ENCODE measurements at places on chromosomes 16 and 17.
A peak's percentile ranks its signal among the peaks of the same experiment; 100 is the strongest.

DNA sequence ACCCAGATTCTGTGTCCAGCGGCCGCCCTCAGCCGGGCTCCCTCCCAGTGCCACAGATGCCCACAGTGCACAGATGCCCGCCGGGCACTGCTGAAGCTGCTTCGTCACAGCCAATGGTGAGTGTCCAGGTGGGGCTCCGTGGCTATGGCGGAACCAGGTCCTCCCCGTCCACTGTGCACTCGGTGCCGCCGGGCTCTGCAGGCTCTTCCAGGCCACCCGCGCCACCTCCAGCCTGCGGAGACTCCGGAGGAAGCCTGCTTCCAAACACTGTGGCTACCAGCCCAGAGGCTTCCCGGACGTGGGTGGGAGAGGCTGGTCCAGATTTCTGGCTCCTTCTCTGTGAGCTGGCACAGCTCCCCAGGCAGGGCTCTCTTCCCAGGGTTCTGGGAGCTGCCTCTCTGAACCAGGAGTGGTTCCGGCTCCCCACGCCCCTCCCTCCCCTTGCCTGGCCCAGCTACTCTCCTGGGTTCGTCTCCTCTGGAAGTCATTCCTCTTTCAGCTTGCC, 2.8 kb upstream of the PYCR1 start:
- peak; percentile 85 for DNase-seq

DNA sequence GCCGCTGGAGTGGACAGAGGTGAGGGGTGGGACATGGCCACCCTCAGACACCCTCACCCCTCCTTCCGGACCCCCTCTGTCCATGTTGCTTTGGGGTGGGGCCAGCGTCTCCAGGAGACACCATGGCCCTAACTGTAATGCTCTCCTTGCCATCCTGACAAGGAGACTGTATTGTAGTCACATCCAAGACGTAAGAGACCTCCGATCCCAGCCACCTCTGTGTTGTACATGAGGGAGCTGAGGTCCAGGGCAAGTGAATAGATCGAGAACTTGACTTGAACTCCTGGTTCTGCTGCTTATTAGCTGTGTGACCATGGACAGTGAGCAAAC, 30.2 kb downstream of the POLR3E start:
- DNase-seq = no peak

GRCh38 chr16:50246299-50247122, 19.8 kb upstream of the ADCY7 start:
- no peak for DNase-seq

DNA sequence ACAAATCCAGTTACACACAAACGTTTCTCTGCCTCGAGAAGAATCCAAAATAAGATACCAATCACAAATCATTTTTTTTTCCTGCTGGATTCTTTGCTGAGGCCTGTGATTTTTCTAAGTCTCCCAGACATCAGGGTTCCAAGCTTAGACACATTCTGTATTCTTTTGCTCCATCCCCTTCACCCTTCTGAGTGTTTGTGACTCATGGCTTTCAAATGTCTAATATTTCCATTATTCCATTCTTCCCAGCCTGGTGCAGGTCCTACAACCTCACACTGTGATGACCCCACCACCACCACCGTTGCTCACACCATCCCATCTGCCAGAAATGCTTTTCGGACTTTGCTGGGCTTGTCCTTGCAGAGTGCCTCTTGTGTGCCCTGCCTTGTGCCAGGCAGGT, 480.1 kb downstream of the SOX9 start:
- DNase-seq = no peak

GRCh38 chr16:1630450-1631213, 18.5 kb downstream of the CRAMP1 start:
- no peak for DNase-seq
